ENCODE measurements at places on chromosomes 6 and 20.

GRCh38 chr6:1834646-1835516 is 225.2 kb downstream of the FOXC1 start:
- DNase-seq: no peak

DNA sequence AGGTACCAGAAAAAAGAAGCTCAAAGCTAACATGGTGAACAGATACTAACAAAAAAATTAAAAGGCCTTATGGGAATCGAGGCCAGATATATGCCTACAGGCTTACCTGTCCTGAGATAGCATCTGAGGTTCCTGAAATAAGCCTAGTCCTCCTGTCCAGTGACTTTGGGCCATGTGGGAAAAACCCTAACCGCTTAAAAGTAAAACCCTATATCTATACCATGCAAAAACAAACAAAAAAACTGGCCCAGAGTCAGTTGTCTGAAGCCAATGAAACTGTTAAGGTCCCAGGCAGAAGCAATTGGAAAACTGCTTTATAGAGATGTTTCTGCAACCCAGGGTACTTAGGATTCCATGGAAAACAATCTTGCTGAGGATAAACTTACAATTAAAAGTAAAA is 122.9 kb downstream of the HIVEP1 start:
- no peak for DNase-seq

DNA sequence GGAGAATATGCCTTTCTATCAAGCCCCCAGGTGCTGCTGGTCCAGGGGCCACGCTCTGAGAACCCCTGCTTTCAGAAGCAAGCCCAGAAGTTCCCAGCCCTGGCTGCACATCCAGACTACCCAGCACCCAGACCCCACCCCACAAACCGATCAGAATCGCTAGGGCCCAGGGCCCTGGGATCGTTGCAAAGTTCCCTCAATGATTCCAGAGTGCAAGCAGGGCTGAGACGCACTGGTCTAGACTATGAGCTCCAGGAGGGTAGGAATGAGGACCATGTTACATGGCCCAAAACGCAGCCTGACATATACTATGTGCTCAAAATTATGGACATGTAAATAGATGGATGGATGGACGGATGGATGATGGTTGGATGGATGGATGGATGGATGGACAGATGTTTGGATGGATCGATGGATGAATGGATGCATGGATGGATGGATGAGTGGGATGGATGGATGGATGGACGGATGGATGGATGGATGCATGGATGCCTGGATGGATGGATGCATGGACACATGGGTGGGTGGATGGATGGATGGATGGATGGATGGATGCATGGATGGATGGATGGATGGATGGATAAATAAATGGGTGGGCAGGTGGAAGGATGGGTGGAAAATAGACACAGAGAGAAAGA is 194.1 kb downstream of the PREX1 start:
- DNase-seq: no peak

DNA sequence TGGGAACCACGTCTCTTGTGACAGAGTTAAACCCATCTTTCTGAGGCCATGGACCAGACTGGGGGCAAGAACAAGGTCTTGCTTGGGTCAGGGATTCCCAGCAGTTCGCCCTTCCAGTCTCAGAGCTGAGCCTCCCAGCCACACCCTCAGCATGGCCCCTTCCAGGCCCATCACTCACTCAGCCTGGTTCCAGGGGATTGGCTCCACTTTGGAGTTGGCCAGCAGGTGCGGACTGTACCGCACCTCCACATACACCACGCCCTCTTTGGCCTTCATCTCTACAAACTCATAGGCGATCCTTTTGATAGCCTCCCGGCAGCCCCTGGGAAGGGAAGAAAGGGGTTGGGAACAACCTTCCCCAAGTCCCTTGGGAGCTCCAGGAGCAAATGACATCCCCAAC is 25.2 kb downstream of the ADA start:
- no peak for DNase-seq

DNA sequence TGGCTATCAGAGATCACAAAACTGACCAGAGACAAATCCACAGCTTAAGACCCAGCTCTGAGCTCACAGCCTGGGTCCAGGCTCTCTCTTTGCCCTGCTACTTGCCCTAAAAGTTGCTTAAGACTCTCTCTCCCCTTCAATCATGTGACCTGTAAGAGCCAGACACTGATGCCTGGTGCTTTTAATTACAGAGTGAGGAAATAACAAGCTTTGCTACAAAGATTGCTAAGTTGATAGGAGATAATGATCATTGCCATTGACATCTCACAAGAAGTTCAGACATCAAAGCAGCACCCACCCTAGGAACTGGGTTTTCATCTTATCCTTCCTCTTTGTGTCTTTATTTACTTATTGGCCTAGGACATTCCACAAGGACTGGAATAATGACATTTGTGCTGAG is 125.9 kb upstream of the CD93 start:
- no peak for DNase-seq

DNA sequence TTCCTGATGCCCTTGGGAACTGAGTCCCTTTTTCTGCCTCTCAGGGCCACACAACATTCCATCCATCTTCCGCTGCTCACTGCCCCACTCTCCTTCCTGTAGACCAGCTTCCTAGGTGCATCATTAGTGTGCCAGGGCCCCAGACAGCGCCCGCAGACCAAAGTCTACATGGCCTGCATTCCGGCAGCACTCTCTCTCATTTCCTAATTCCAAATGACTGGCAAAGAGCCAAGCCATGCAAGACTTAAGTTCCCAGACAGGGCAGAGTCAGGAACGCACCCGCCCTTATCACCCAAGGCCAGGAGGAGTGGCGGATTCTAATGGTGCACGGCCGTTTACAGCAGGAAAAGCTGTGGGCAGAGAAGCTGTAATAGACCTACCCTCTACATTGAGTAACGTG is 159.8 kb upstream of the ARID1B start:
- no peak for DNase-seq

- DNase-seq: no peak
These were observed 98.8 kb downstream of the RTN4IP1 start for GRCh38 chr6:106530502-106530901.

- peak; percentile 12 for DNase-seq
These were observed 2.6 kb downstream of the PACSIN1 start for GRCh38 chr6:34468378-34468892.

- DNase-seq: no peak
These were observed 219.4 kb upstream of the SSTR4 start for GRCh38 chr20:22815603-22816315.

DNA sequence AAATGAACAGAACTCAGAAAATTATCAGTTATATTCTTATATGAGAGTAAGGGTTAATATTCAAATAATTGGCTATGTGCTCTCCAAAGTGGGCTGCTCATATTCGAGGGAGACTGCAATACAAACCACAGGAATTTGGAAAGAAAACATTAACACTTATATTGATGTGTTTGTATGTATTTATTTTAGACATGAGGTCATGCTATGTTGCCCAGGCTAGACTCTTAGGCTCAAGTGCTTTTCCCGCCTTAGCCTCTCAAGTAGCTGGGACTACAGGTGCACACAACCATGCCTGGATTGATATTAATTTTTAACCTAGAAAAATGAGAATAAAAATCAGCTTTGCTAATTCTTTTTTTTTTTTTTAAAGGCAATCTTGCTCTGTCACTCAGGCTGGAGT is 35.0 kb downstream of the BTBD9 start:
- DNase-seq: no peak

- no peak for DNase-seq
These were observed 40.1 kb downstream of the BFSP1 start for GRCh38 chr20:17491041-17491440.

DNA sequence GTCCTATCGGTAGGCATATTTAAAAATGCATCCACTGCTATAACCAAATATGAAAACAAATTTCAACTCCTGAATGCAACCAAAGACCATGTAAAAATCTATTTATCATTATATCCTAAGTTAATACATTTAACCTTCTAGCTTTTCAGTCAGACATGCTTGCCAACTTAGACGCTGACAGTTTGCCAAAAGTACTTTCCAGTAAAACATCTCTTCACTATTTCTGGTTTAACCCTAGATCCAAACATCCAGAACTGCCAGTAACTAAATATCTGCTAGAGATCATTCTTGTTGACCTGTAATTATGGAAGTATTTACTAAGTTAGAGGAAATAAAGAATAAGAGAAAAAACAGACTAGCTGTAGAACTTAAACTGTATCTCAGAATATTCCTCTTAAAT is 210.2 kb upstream of the THEMIS start:
- no peak for DNase-seq

DNA sequence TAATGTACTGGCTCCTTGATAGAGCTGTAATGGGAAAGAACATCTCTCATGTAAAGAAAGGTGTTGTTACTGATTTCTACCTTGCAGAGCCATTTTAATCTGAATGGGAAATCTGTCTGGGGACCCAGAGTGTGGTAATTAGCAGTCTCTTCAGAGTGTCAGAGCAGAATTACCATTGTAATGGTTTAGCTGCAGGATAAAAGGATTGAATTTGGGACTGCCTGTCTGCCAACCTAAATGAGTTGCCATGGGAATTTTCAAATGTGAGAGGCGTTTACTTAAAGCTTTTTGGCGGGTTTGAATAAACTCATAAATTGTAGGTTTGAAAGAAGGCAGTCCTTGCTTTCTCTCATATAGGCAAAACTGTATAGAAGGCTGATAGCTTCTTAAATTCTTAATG is 128.8 kb downstream of the QKI start:
- DNase-seq: no peak

DNA sequence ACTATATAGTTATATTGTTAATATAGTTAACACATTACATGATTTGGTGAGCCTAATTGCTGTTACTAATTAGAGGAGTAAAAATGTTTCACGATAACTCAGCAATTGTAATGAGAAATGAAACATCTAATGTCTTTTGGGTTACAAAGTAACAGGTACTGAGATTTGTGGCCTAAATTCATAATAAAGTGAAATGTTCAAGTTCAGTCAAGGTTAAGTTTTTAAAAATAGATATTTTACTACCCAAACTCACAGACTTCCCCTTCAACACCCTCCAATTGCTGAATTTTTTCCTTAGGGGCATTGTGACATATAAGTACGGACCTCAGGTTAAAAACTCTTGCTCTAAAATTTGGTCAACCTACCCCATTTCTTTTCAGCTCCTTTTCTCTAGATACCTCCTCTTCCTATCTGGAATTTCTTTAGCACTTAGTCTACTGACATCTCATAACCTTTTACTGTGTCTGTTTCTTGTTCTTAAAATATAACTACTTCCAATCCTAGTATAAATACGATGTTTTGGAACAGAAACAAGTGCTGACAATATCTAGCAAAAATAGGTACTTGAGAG is 112.3 kb upstream of the PRSS16 start:
- DNase-seq: no peak

- no peak for DNase-seq
These were observed 52.4 kb upstream of the TBC1D7 start for GRCh38 chr6:13380761-13381160.

DNA sequence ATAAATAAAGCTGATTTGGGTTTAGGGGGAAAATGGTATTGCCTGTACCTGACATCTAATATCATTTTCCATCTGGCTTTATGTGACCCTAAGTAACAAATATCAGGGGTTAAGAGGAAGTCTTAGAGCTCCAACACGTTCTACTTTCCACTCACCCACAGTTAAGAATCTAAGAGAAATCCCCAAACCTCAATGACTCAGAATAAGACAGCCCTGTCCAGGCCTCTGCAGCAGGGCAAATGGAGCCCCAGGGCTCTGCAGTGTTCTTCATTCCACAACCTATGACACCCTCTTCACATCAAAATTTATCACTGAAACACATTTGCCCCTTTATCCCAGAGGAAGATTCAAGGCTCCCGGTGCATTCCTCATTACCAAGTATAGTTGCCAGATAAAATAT is 20.3 kb upstream of the TENT5A start:
- DNase-seq: no peak

- no peak for DNase-seq
These were observed 169.1 kb upstream of the CDYL start for GRCh38 chr6:4606821-4607704.

DNA sequence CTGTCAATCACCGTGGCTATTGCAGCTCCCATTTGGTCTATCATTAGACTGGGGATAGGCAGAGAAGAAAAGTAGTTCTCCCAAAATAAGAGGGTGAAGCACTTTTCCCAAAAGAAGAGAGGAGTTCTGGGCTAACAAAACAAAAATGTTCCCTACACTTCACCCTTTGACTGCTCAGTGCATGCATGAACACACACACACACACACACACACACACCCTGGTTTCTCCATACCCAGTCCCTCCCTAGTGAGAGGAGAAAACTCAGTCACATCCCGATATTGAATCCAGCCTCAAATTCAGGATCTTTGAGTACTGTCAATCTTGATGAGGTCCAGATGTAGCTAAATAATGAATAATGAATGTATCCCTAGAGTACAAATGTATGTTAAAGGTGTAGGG is 4.6 kb upstream of the TBPL1 start:
- no peak for DNase-seq

- no peak for DNase-seq
These were observed 70.4 kb downstream of the NOL4L start for GRCh38 chr20:32514760-32515159.

GRCh38 chr6:14638906-14639761 is 521.6 kb downstream of the CD83 start:
- no peak for DNase-seq

DNA sequence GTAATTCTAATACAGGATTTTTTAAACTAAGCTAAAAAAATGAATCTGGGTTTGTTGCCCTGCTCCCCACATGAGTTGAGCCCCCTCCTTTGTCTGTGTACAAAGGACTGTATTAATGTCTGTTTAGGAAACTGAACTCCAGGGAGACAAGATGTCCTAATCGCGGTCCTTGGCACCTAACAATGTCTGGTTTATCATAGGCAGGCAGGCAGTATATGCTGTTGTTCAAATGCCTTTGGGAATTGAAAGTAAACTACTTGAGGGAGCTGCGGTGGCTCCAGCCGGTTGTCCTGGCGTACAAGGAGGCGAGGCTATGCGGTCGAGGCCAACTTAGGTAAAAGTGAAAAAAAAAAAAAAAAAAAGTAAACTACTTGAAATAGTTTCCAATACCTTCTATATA is 98.5 kb downstream of the TULP4 start:
- DNase-seq: no peak

DNA sequence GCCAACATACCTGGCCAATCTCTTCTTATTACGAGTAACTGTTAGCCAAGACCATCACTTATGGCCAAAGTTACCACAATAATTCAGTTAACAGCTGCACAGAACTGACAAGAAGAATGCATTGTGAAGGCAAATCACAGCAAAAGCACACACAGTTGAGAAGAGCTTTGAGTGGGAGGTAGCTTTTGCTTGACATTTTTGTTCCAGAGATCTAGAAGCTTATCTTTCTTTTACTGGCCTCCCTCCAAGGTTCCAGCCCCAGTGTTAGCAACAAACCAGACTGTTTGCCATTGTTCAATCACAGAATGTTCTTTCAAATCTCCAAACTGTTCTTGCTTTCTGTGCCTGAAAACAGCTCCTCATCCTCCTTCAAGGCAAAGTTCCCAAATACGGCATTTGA is 35.9 kb upstream of the IRAK1BP1 start:
- no peak for DNase-seq

Data from CD4-positive, alpha-beta T cell treated with Interferon alpha-2 for 1 hour (primary cell).